ENCODE measurements at places on chromosomes 6 and 20.

- no peaks in the 10 kb centered on the region for H3K27me3 ChIP-seq
- H3K4me1 ChIP-seq = peaks cover 18% of the 10 kb centered on the region
- H3K27ac ChIP-seq = 0 out of 2 replicates have a peak overlapping the region, but pooled peaks have one; percentile 20
- DNase-seq = no peak
- H3K36me3 ChIP-seq = peaks cover 25% of the 10 kb centered on the region
These were observed 52.2 kb downstream of the STK38 start for GRCh38 chr6:36495086-36495485.

GRCh38 chr6:73803562-73804241 lies 107.7 kb downstream of the CD109 start:
- H3K27me3 ChIP-seq = no peaks in the 10 kb centered on the region
- peak; percentile 91 for DNase-seq
- no peak overlapping the region for H3K4me3 ChIP-seq
- peaks cover 25% of the 10 kb centered on the region for H3K4me1 ChIP-seq
- peak overlapping the region; percentile 93 for H3K27ac ChIP-seq

DNA sequence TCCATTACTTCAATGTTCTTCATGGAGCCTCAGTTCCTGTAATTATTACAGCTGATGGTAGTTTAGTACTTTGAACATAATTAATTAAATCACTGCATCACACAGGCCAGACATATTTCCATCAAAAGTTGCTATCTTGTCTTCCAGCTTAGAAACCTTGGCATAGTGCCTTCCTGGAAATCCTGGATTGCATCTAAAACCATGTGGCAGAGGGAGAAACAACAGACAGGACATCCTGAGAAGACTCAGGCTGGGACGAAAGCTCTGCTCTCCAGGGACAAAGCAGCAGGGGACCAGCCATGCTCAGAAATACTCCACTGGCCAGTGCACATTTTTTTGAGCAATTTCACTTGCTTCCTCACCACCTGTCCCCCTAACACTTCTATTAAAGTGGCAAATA lies 55.3 kb downstream of the TBX18 start:
- no peaks in the 10 kb centered on the region for H3K36me3 ChIP-seq
- no peak overlapping the region for H3K4me3 ChIP-seq
- no peaks in the 10 kb centered on the region for H3K27me3 ChIP-seq
- no peaks in the 10 kb centered on the region for H3K4me1 ChIP-seq
- no peak overlapping the region for H3K27ac ChIP-seq

DNA sequence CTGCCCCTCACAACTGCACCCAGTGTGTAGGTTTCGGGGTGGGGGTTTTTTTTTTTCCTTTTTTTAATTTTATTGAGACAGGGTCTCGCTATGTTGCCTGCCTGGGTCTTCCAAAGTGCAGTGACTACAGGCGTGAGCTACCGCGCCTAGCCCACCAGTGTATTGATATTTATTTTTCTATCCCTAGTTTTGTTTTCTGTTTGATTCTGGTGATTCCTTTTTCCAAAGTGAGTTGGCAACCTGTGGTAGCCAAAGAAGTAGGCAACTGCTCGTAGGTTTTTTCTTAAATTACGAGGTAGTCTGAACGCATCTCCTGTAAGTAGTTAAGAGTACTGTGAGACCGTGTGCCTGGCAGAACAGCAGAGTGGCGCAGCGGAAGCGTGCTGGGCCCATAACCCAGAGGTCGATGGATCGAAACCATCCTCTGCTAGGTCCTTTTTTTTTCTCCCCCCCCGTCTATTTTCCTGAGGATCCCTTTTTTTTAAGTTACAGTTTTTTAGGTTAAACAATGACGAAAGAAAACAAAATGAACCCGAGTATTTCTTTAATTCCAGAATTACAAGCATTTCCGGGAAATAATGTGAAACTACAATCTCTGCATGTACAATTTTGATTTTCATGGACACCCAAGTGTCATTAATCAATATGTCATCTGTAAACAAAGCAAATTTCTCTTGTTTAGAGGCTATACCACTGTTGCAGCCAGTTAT lies 78.7 kb upstream of the BTN3A2 start:
- H3K4me1 ChIP-seq = peaks cover 11% of the 10 kb centered on the region
- peak overlapping the region; percentile 93 for H3K27ac ChIP-seq
- peak overlapping the region; percentile 84 for H3K4me3 ChIP-seq
- peak; percentile 61 for DNase-seq
- no peaks in the 10 kb centered on the region for H3K27me3 ChIP-seq
- peaks cover 3% of the 10 kb centered on the region for H3K36me3 ChIP-seq

DNA sequence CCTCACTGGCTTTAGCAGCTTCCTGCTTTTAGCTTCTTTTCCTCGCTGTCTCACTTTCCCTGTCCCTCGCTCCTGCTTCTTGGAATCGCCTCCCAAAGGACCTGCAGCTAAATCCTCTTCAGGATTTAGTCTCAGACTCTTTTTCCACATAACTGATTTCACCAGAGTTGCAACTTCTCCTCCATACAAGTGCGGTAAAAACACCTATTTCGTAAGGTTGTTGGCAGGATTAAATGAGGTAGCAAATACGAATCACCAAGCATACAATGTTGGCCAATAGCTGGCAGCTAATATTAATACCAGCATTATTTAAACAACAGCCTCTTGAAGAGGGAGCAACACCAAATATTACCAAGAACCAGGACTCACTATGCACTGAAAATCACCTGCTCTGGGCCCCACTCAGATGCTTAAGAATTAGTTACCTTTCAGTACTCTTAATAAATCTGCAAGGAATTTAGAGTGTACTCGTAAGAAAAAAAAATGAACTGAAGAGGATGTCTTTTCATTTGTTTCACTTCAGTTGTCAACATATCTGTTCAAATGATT lies 123.0 kb downstream of the DTNBP1 start:
- no peak for DNase-seq
- H3K4me1 ChIP-seq = no peaks in the 10 kb centered on the region
- no peak overlapping the region for H3K27ac ChIP-seq
- no peaks in the 10 kb centered on the region for H3K27me3 ChIP-seq
- H3K4me3 ChIP-seq = no peak overlapping the region
- no peaks in the 10 kb centered on the region for H3K36me3 ChIP-seq

Data from PC-9 (cell line).